T-helper 17 cell (primary cell): ENCODE measurements at places on chromosomes 13 and 19.

DNA sequence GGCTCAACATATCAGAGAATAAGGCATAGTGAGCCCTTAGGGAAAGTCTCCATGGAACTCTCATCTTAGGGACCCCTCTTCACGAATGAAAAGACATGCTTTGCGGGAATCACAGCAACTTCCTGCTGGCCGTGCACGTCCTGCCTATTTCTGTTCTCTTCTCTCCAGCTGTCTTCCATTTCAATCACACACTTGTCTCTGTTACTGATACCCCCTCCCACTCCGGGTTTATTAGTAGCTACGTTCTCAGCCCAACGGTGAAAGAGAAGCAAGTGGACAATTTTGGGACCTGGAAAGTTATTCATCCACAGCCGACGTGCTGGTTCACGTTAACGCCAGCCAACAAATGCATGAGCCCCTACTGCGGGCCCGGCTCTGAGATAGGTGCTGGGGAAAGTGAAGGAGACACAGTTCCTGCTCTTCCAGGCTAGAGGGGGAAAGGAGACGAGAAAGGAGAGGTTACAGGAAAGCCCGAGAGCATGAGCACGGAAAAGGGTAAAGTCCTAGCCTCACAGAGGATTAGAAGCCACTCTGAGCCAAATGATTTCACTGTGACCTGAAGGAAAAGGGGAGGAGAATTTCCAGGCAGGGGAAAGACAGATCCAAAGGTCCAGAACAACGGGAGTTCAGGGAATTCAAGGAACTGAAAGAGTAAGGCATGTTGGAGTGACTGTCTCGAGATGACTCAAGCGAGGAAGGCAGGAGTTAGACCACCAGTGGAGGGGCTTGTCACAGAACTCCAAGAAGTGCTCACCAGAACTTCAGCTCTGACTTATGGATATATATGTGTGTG, 81.8 kb upstream of the CLDN10 start:
- peaks cover 14% of the 10 kb centered on the region for H3K27me3 ChIP-seq
- no peaks in the 10 kb centered on the region for H3K4me1 ChIP-seq
- H3K27ac ChIP-seq: no peak overlapping the region
- DNase-seq: no peak
- no peaks in the 10 kb centered on the region for H3K36me3 ChIP-seq

GRCh38 chr13:34623331-34623730, 318.7 kb upstream of the NBEA start:
- DNase-seq: no peak
- H3K4me1 ChIP-seq: no peaks in the 10 kb centered on the region
- H3K27me3 ChIP-seq: peaks cover 7% of the 10 kb centered on the region
- no peak overlapping the region for H3K4me3 ChIP-seq

- no peaks in the 10 kb centered on the region for H3K27me3 ChIP-seq
- H3K27ac ChIP-seq: no peak overlapping the region
- H3K36me3 ChIP-seq: no peaks in the 10 kb centered on the region
- no peak overlapping the region for H3K4me3 ChIP-seq
Measured at GRCh38 chr13:67977066-67977465, 746.9 kb upstream of the PCDH9 start.

- H3K27me3 ChIP-seq: peaks cover 38% of the 10 kb centered on the region
- DNase-seq: no peak
- no peak overlapping the region for H3K27ac ChIP-seq
- no peaks in the 10 kb centered on the region for H3K36me3 ChIP-seq
Measured at GRCh38 chr19:42032431-42032830, 37.6 kb downstream of the GRIK5 start.

DNA sequence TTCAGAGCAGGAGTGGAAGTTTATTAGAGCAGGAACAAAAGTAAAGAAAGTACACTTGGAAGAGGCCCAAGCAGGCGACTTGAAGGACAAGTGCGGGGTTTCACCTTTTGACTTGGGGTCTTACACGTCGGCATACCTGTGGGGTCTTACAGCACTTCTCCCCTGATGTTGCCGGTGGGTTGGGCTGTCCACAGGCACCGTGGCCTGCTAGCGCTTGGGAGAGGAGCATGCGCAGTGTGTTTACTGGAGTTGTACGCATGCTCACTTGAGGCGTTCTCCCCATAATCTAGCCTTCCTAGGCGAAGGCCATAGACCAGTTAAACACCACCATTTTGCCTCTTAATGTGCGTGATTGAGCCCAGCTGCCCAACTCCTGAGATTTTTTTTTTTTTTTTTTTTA, 25.0 kb upstream of the PLEKHF1 start:
- no peak for DNase-seq
- peaks cover 5% of the 10 kb centered on the region for H3K4me1 ChIP-seq
- H3K4me3 ChIP-seq: no peak overlapping the region
- no peak overlapping the region for H3K27ac ChIP-seq
- no peaks in the 10 kb centered on the region for H3K36me3 ChIP-seq

- H3K27ac ChIP-seq: no peak overlapping the region
- DNase-seq: no peak
- no peaks in the 10 kb centered on the region for H3K27me3 ChIP-seq
- H3K36me3 ChIP-seq: no peaks in the 10 kb centered on the region
Measured at GRCh38 chr13:105894697-105895096, 640.8 kb downstream of the EFNB2 start.
